Epithelial cell of umbilical artery (primary cell): ENCODE measurements at places on chromosomes 4 and X. TPM values are rescaled to one million over a fixed set of nuclear protein-coding genes. Genes with fewer than 3 reads are reported as not detected.

Gene PIR
- total RNA-seq = 153 and 415 TPM in 2 replicates

Gene F9
- not detected in 2 replicates for total RNA-seq

Gene MRFAP1
- 125 and 134 TPM in 2 replicates for total RNA-seq

Gene CLCN4
- total RNA-seq = 12.6 and 15.6 TPM in 2 replicates

Gene BANK1
- under 0.01 TPM in 1 of 2 replicates, not detected in the other for total RNA-seq

Gene DRP2
- total RNA-seq = 0.15 and 0.32 TPM in 2 replicates

Gene MAGEB10
- total RNA-seq = not detected in 2 replicates

Gene TMEM154
- total RNA-seq = 4.5 and 7.8 TPM in 2 replicates

Gene SEC24D
- 45.4 and 51.3 TPM in 2 replicates for total RNA-seq

Gene KLHL4
- 13.2 and 27.0 TPM in 2 replicates for total RNA-seq

Gene GPC4
- total RNA-seq = under 0.01 TPM in 1 of 2 replicates, not detected in the other

Gene DSPP
- not detected in 2 replicates for total RNA-seq
